ENCODE measurements at places on chromosomes 1 and 21.

DNA sequence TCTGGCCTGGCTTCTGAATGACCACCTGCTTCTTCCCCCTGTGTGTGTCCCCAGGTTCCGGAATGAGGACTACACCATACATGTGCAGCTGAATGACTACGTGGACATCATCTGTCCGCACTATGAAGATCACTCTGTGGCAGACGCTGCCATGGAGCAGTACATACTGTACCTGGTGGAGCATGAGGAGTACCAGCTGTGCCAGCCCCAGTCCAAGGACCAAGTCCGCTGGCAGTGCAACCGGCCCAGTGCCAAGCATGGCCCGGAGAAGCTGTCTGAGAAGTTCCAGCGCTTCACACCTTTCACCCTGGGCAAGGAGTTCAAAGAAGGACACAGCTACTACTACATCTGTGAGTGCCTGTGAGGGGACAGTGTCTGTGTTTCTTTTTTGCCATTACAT lies 3.6 kb downstream of the EFNA1 start:
- DNase-seq: no peak

DNA sequence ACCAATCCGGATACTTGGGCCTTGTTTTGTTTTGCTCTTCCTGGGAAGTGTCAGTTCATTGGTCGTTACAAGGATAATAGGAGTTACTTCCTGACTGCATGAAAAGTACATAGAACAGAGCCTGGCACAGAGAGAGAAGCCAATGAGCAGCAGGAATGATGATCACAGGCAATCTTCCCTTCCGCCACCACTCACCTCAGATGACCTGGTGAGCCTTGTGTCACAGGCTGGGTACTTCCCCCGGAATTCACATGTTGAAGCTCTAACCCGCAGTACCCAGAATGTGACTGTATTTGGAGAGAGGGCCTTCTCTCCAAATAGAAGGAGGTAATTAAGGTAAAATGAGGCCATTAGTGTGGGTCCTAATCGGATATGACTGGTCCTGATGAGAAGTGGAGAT lies 18.8 kb upstream of the GPR137B start:
- DNase-seq: no peak

DNA sequence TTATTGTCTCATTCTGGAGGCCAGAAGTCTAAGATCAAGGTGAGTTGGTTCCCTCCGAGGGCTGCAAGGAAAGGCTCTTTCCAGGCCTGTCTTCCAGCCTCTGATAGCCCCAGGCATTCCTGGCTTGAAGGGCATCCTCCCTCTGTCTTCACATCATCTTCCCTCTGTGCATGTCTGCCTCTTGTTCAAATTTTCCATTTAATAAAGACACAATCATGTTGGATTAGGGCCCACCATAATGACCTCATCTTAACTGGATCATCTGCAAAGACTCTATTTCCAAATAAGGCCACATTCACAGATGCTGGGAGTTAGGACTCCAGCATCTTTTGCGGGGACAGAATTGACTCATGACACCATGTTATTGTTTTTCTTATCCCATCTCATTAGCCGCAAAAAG lies 24.5 kb downstream of the HUNK start:
- DNase-seq: no peak

DNA sequence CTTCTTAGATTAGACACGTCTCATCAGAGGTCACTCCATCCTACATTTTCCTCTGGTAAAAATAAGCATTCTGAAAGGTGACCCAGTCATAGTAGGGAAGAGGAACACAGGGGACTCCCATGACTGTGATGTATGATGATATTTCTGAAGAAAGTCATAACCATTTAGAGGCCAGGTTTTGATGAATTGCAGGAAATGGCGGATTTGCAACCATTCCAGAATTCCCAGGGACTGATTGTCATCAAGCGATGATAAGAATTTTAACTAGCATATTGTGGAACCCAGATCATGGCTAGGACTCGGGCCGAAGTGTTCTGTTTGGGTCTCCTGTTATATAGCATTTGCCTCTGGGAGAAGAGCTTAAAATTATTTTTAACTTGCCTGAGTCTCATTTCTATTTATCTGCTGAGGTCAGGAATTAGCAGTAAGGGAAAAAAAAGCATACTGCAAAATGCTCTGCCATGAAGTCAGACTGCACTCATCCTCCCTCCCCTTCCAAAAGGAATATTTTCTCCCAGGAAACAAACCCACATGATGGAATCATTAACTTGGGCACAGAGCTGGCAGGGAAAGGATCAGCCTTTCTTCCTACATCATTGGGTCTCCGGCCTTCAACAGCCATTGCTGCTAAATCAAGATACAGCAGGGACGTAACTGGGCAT lies 286.7 kb downstream of the HLX start:
- no peak for DNase-seq

DNA sequence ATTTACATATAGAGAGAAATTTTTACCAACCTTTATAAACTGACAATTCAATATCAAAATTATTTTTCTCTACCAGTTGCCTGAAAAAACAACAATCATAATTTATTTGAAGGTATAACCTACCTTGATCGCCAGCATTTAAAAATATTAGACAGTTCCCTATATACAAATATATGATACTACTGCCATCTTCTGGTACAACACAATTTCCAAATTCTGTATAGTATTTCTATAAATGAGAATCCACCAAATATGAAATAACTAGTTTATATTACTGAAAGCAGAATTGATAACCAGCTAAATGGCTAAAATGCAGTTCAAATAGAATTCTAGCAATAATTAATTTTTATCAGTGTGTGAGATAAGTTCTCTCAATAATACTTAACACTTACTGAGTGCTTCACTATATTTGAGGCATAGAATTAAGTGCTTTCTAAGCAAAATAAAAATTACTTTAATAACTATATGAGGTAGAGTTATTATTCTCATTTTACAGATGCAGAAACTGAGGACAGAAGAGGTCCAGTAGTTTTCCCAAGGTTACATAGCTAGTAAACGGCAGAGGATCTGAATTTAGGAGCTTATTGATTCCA lies 75.6 kb downstream of the PIGK start:
- DNase-seq: no peak

DNA sequence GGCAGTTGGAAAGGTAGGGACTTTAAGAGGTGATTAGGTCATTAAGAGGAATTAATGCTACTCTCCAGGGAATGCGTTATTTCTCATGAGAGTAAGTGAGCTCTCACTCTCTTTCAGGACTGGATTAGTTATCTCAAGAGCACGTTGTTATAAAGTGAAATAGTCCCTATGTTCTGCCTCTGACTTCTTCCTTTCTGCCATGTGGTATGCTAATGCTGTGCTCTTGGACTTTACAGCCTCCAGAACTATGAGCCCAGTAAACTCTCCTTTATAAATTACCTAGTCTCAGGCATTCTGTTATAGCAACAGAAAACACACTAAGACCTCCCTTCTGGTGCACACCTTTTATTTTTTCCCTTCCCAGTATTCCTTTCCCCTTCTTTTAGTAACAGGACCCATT lies 187.8 kb downstream of the NR5A2 start:
- DNase-seq: no peak

DNA sequence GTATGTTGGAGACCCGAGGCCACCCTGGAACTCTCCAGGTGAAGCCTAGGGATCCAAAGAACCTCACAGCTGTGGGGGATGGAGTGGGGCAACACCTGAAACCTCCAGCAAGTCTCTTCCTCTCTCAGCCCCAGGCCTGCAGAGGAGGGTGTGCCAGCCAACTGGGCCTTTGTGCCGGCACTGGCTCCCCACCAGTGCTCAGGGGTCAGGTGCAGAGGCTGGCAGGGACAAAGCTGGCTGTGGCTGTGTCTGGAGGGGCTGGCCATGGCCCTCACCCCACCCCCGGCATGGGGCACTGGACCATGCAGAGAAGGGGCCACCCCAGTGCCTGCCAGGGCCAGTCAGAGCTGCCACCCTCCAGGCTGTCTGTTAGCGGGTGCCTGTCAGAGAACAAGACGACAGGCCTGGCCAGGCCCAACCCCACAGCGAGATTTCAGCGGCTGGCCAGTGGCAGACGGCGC lies 3.9 kb downstream of the COL18A1 start:
- no peak for DNase-seq

DNA sequence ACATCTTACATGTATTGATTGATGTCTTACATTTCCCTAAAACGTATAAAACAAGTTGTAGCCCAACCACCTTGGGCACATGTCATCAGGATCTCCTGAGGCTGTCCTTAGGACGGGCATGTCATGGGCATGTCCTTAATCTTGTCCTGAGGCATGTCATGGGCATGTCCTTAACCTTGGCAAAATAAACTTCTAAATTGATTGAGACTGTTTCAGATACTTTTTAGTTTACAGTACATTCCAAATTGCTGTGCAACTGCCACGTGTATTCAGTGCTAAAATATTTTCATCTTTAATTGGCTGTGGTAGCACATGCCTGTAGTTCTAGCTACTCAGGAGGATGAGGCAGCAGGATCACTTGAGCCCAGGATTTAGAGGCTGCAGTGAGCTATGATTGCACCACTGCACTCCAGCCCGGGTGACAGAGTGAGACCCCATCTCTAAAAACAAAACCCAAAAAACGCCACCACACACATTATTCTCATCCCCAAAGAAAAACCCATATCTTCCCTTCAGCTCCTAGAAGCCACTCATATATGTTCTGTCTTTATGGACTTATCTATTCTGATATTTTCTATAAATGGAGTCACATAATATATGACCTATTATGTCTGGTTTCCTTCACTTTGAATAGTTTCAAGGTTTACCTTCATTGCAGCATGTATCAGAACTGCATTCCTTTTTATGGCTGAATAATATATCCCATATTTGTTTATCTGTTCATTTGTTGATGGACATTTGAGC lies 96.0 kb upstream of the BTG3 start:
- DNase-seq: no peak

GRCh38 chr1:201401700-201402099 lies 2.6 kb upstream of the LAD1 start:
- no peak for DNase-seq

All from PC-9 (cell line).